ENCODE measurements at places on chromosomes 5 and 9. TPM values are rescaled to one million over a fixed set of nuclear protein-coding genes. Genes with fewer than 3 reads are reported as not detected.

DNA sequence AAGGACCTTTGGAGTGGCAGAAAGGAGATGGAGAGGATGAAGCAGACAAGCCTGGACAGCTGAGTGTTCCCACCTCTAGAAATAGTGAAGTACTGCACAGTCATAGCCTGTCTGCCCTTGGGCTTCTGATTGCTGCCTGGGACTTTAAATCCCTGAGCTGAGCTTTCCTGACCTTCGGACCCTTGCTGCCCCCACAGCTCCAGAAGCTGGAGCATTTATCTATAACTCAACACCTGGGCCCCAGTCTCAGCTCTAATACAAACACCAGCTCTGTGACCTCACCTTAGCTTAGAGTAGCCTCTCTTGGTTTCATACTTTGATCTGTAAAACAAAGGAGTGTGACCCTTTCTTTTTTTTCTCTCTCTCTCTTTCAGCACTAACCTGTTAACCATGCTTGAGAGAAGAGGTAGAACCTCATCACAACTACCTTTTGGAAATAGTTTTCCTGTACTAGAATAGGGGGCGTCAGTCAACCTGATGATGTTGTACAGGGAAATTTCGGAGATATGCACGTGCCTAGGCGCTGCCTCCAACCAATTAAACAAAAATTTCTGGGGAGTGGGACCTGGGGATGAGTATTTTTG lies 25.4 kb upstream of the ELL2 start:
- no peak for DNase-seq

- no peak for DNase-seq
These were observed 33.7 kb downstream of the SLC25A51 start for GRCh38 chr9:37870081-37870798.

- DNase-seq = no peak
These were observed 17.0 kb upstream of the NTNG2 start for GRCh38 chr9:132144708-132145365.

DNA sequence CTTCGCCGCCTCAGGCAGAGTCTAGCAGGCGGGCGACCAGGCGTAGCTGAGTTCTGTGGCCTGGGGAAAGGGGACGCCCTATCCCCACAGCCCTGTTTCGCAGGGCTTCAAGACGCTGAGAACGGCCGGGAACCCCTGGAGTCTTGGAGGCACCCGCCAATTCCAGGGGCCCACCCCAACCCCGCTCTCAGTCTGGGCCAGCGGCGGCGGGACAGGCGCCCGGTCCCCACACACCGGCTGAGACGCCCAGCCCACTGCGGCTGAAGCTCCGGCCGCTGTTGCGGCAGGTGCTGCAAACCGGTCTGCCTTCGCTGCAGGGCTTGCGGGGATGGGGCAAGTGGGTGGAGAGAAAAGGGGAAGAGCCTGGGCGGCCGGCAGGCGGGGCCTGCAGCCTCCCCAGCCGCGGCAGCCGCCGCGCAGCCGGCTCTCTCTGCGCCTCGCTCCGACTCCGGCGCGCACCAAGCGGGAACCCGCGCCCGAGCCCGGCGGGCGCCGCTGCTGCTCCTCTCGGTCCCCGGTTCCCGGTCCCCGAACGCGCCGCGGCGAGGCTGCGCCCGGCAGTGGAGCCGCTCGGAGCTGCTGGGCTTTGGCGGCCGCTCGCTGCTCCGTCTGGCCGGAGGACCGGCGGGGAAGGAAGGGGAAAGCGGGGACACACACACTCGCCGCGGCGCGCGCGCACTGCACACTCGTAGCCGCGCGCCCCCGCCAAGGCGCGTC lies at the start of gene PIP5K1B:
Gene PIP5K1B, plus strand, starts transcription at position 427 of the 717 bp plus-strand sequence. CDS start 117,375 bp downstream, outside the sequence.
- no peak for DNase-seq

DNA sequence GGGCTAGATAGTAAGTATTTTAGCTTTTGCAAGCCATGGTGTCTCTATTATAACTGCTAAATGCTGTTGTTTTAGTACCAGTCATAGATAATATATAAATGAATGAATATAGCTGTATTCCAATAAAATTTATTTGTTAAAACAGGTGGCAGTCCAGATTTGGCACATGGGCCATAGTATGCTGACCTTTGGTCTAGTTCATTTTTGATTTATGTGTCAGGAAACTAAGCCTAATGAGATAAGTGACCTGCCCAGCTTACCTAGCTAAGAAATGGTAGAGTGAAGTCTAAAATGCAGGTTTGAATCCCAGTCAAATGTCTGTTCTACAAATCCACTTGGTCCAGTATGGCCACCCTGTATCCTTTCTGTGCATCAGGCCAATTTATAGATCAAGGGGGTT lies 139.3 kb downstream of the ALDH1A1 start:
- no peak for DNase-seq

- DNase-seq = no peak
These were observed 74.7 kb downstream of the VAV2 start for GRCh38 chr9:133917375-133917774.

DNA sequence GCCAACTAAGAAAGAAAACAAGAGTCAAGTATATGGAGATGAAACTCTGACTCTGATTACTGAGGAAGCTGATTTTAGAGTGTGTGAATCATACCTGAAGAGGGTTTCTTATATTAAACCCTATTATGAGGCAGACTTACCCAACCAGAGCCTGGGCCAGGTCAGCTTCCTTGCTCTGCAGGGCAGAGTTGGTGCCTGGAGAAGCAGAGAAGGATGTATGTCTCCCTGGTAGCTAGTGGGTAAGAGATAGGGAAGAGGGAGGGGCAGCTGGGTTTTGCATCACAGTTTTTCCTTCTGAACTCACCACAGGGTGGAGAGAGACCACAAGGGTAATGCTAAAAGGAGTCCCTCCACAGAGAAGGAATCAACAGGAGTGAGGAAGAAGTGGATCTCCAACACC lies 104.1 kb downstream of the CMYA5 start:
- no peak for DNase-seq

- no peak for DNase-seq
These were observed 20.6 kb downstream of the IFNW1 start for GRCh38 chr9:21121079-21121478.

Gene TRIM36
- total RNA-seq = 0.46 TPM
